ENCODE measurements at places on chromosomes 5 and 9. TPM values are rescaled to one million over a fixed set of nuclear protein-coding genes. Genes with fewer than 3 reads are reported as not detected.

The SLCO6A1 gene
- not detected for total RNA-seq

The KIF4B gene
- total RNA-seq = 0.10 TPM

The RHOBTB3 gene
- 95.2 TPM for total RNA-seq

The TSLP gene
- total RNA-seq = not detected

The ADGRD2 gene
- total RNA-seq = not detected

The DND1 gene
- 1.8 TPM for total RNA-seq

The PLPPR1 gene
- not detected for total RNA-seq

The PSAT1 gene
- total RNA-seq = 71.8 TPM

The FOXD4L3 gene
- not detected for total RNA-seq

The CCL27 gene
- total RNA-seq = 0.95 TPM
